Erythroblast (primary cell): ENCODE measurements at places on chromosomes 6 and 20.

- no peak for DNase-seq
Measured at GRCh38 chr6:14880677-14881076, 365.2 kb upstream of the JARID2 start.

GRCh38 chr20:22386306-22386623 is 198.1 kb downstream of the FOXA2 start:
- no peak for DNase-seq

DNA sequence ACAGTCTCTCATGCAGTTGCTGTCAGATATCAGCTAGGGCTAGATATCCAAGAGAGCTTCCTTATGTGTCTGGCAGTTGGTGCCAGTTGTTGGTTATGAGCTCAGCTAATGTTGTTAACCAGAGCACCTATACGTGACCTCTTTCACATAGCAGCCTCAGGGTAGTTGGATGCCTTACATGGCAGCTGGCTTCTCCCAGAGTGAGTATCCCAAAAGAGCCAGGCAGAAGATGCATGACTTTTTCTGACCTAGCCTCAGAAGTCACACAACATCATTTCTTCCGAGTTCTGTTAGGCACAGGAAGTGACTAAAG is 175.7 kb downstream of the VEGFA start:
- no peak for DNase-seq

- DNase-seq, result no peak
Measured at GRCh38 chr20:64196309-64196708, 32.1 kb downstream of the MYT1 start.

DNA sequence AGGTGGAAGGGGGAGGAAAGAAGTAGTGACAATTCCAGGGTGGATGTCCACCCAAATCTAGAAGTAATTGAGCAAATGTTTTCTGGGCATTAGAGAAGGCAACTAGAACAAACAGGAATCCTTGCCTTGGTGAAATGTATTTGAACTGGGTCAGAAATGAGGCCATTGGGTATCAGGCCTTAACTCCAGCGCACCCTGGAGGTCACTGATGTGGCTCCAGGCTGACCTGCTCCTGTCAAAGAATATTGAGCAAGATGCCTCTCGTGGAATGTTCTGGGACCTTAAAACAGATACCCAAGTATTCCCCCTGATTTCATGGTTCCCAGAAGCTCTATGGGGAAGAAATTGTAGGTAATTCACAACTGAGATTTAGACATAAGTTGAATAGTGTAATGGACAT is 6.9 kb downstream of the HLA-DPB1 start:
- peak; percentile 35 for DNase-seq

DNA sequence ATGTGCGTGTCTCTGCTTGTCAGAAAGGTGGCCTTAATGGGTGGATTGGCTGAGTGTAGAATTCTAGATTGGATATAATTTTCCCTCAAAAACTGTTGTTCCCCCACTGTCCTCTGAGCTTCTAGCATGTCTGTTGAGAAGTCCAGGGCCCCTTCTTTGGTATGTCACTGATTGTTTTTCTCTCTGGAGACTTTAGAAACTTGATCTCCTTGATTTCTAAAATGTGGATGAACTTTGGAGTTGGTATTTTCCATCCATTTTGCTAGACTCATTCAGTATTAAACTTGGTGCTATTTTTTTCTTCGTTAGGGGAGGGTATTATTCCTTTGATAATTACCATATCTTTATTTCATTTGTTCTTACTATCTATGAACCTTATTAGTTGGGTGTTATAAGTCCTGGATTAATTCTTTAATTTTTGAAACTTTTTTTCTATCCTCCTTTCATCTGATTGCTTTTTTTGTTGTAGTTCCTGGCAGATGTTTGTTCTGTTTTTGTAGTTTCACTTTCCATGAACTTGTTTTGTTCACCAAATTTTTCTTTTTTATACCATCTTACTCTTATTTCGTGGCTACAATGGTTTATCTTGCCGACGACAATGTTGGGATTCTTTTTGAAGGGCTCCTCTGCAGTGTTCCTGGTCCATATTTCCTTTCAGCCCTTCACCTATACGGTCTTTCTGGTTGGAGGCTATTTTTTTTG is 68.4 kb downstream of the ARID1B start:
- DNase-seq, result no peak

- DNase-seq, result no peak
Measured at GRCh38 chr6:39812853-39813533, 20.8 kb downstream of the DAAM2 start.

DNA sequence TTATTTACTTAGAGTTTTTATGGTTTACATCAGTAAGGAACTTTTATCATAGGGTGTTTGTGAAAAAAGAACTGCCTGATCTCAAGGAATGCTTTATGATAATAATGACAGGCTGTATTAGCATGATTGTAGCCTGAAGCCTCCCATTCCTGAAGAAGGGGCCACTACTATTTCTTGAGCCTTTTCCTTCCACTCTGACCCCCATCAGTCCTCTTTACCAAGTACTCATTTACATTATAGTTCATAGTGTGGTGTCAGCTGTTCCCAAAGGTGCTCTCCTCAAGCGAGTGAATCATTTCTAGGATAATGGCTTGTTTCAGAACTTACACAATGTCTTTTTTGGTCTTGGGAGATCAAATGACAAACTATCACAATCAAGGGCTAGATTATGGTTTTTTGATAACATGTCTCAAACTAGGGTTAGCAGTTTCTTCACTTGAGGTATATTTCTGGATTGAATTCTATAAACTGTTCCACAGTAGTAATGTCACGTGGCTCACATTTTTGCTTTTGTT is 283.6 kb downstream of the CDKAL1 start:
- no peak for DNase-seq

GRCh38 chr6:137414599-137414998 is 79.6 kb downstream of the OLIG3 start:
- no peak for DNase-seq

GRCh38 chr6:126614642-126615504 is 275.0 kb downstream of the CENPW start:
- no peak for DNase-seq

GRCh38 chr20:9928955-9929354 is 90.1 kb upstream of the PAK5 start:
- no peak for DNase-seq

GRCh38 chr6:160930547-160931377 is 60.8 kb upstream of the MAP3K4 start:
- DNase-seq, result peak; percentile 61

GRCh38 chr6:99560668-99561067 is 7.8 kb downstream of the CCNC start:
- peak; percentile 44 for DNase-seq

GRCh38 chr6:87830907-87831306 is 128.9 kb upstream of the AKIRIN2 start:
- no peak for DNase-seq

GRCh38 chr6:75149240-75149639 is 56.6 kb downstream of the COL12A1 start:
- no peak for DNase-seq

DNA sequence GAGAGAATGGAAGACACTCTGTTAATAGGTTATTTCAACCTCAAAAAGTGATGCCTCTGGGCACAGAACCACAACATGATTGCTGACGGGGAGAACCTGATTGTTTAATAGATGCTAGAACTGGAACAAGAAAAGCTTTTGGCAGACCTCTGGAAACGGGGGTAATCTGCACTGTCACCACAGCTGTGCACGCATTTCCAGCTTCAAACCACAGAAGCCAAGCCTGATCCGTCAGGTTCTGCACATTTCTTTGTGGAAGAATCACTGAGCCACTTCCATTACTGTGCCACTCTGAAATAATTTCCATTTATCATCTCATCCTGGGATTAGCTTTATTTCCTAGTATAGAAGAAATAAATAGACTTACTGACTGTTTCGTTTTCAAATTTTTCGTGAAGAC is 309.3 kb downstream of the FARS2 start:
- DNase-seq, result no peak

DNA sequence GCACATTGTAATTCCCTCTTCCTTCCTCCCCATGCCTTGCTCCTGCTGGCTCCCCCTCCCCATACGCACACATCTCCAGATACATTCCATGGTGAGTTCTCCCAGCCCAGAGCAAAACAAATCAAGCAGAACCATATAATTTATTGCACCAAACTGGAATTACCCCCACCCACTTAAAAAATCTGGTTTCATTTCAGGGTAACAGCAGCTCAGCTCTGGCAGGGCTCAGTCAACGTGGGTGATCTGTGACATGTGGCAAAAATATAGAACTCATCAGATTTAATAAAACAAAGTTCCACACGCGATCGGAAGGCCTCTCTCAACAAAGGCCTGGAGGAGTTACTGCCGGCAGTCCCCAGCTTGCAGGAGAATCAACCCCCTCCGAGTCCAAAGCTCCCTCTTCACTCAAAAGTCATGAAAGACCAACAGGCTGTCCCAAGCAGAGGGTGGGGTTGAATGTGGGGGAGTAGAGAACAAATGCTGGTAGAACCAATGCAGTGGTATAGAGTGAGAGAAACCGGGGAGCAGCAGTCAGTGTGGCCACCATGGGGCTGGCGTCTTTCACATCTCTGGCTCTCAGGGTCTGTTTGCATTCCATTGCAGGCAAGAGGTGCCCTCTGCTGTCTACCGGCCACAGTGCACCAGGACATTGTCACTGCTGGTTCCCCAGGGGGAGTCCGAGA is 323.3 kb upstream of the NT5E start:
- DNase-seq, result no peak

DNA sequence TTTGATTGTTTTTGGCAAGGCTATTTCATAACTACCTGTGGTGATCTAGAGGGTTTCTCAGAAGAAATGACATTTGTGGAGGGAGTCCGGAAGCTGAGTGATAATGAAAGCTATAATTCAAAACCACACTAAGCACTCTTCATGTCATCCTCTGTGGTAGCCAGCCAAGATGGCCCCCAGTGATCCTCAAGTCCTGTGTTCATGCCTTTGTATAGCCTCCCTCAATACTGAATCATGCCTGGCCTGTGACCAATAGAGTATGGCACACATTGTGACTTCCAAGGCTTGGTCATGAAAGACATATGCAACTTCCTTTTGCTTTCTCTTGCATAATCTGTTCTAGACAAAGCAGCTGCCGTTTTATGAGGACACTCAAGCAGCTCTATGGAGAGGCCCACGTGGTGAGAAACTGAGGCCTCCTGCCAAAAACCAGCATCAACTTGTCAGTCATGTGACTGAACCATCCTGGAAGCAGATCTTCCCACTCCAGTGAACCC is 12.8 kb upstream of the DNAAF9 start:
- DNase-seq, result no peak

- no peak for DNase-seq
Measured at GRCh38 chr6:150667977-150668716, 68.5 kb downstream of the PLEKHG1 start.

- no peak for DNase-seq
Measured at GRCh38 chr6:125586074-125586473, 163.4 kb upstream of the HEY2 start.
